ENCODE measurements at places on chromosomes 13 and 19.
A peak's percentile ranks its signal among the peaks of the same experiment; 100 is the strongest.

DNA sequence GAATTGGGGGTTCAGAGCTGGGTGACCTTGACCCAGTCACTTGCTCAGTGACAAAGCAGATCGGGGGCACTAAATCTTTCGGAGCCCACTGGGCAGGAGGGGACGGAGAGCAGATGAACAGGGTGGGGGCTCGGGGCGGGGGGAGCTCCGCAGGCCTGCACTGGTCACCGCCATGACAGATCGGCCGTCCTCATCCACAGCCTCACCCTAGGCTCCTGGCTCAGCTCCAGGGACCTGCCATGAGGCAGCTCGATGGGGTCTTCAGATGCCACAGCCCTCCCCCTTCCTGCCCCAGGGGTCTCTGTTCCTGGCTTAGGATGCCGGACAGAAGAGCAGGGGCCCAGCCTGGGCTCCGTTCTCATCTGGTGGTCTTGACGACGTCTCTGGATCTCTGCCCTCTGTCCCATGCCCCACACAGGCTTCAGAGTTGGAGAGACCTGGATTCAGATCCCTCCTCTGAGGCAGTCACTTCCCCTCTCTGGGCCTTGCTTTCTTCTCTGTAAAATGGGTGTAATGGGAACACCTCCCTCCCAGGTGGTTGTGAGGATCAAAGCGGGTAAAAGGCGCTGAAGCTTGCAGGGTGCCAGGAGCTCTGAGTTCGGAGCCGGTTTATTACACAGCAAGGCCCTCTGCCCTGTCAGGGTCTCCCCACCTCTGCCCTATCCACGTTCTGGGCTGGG lies 3.0 kb downstream of the KDM4B start:
- no peak for DNase-seq

- peak; percentile 74 for DNase-seq
Observed at GRCh38 chr13:59531571-59532091, 632.1 kb downstream of the DIAPH3 start.

DNA sequence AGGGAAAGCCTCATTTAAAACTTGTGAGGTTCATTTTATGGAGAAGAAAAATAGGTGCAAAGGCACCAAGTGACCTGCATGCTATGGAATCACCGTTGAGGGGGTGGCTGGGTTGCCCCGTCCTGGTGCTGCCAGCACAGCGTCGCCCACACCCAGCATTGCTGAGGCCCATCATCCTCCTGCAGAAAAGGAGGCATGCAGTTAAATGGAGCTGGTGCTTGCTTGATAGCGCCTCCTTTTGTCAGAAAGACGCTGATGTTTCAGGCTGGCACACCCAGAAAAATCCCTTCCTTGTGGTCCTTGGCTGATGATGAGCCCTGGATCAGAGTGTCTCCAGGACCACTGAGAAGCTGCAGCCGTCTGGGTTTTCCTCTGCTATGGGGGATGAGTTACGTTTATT lies 36.9 kb downstream of the DHRS12 start:
- DNase-seq = peak; percentile 46

DNA sequence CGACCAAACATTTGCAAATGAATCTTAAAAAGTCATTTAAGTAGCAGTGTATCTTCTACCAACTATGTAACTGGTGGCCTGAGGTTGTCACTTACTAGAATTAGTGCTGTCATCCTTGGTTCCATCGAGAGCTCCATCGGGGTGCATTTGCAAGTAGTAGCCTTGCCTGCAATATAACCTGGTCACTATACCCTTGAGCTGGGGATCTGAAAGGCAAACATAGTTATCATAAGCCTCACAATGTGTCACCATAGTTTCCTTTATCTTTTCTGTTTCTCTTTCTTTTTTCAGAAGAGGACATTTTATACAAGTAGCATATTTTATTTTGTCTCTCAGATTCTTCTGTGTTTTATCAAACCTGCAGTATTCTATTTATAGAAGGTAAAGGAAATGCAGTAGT lies 422.6 kb downstream of the ITGBL1 start:
- DNase-seq = no peak

DNA sequence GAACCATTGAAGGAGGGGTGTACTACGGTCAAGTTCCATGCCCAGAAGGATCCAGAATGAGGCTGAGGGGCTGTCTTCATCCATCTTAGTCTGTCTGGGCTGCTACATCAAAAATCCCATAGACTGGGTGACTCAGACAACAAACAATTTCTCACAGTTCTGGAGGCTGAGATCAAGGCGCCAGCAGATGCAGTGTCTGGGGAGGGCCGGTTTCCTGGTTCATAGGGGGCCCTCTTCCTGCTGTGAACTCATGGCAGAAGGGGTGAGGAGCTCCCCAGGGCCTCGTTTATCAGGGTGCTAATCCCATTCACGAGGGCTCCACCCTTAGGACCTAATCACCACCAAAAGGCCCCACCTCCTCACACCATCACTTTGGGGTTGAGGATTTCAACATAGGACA lies 14.7 kb upstream of the KCTD15 start:
- DNase-seq = peak; percentile 53

DNA sequence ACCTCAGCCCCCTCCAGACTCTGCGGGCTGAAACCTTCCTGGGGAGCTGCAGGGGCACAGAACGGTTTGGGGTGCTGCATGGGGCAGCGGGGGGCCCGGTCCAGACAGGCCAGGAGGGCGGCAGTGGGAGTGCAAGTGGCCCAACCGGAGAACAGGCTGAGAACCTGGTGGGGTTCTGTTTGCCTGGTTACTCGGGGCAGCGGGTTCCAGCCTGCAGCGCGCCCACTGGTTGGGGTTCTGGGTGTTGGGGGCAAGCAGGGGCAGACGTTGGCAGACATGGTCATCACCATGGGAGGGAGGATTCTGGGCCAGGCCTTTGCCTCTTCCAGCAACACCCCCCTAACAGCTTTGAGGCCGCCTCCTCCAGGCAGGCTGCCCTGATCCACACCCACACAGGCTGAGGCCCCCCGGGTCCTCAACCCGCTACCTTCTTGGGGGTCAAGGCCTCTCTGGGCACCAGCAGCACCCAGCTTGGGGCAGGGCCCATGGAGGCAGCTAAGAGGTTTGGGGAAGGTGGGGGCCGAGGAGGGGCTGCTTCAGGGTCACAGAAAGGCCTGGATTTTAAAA lies at the start of gene PRR22:
PRR22 (minus strand) TSS at position 166 of the 567 bp plus-strand sequence; CDS start at position 80, 86 bp downstream.
- no peak for DNase-seq

DNA sequence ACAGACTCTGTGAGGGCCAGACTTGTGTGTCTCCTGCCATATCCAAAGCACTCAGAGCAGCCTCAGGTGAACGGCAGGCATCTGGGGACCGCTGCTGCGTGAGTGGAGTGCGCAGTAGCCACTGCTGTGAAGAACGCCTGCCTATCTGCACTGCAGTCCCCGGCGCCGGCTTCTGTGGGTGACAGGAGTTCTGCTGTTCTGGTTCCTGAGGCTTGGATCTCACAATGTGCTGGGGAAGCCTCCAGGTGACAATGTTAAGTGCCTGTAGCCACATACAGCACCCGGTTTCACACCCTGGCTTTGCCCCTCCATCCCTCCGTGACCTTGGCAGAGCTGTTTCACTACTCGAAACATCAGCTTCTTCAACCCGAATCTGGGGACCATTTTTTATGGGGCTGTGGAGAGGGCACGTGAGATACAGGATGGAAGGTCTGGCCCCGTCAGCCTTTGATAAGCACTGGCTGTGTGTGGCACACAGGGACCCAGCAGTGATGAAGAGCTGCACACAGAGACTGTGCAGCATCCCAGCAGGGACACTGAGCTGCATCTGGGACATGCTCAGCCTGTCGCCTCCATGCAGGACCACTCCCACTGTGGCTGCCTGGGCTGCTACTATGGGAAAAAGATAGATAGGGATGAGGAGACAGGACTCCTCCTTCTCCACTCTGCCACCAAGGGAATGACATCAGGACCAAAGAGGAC lies 28.3 kb downstream of the ELAVL1 start:
- DNase-seq = no peak

GRCh38 chr13:109735436-109735966 lies 50.9 kb downstream of the IRS2 start:
- DNase-seq = no peak

GRCh38 chr13:74158028-74158427 lies 23.8 kb upstream of the KLF12 start:
- DNase-seq = no peak

GRCh38 chr13:48749699-48750473 lies 96.2 kb downstream of the CYSLTR2 start:
- DNase-seq = peak; percentile 97

- no peak for DNase-seq
Observed at GRCh38 chr19:55526216-55527196, 10.4 kb downstream of the SBK2 start.

GRCh38 chr19:11587975-11588631 lies 9.2 kb upstream of the ZNF627 start:
- no peak for DNase-seq

- DNase-seq = no peak
Observed at GRCh38 chr19:53389571-53389970, 5.4 kb upstream of the ZNF765 start.

- DNase-seq = no peak
Observed at GRCh38 chr13:108959234-108959633, 329.8 kb downstream of the MYO16 start.

DNA sequence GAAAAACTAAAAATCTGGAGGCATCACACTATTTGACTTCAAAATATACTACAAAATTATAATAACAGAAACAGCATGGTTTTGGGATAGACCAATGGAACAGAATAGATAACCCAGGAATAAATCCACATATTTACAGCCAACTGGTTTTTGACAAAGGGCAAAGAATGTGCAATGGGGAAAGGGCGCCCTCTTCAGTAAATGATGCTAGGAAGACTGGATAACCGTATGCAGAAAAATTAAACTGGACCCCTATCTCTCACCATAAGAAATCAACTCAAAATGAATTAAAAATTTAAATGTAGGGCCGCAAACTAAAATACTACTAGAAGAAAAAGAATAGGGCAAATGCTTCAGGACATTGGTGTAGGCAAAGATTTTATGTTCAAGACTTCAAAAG lies 440.5 kb upstream of the SGCG start:
- peak; percentile 42 for DNase-seq

- DNase-seq = no peak
Observed at GRCh38 chr13:111156421-111156820, 41.3 kb downstream of the ARHGEF7 start.

- DNase-seq = no peak
Observed at GRCh38 chr19:1668486-1669270, 16.3 kb upstream of the TCF3 start.

DNA sequence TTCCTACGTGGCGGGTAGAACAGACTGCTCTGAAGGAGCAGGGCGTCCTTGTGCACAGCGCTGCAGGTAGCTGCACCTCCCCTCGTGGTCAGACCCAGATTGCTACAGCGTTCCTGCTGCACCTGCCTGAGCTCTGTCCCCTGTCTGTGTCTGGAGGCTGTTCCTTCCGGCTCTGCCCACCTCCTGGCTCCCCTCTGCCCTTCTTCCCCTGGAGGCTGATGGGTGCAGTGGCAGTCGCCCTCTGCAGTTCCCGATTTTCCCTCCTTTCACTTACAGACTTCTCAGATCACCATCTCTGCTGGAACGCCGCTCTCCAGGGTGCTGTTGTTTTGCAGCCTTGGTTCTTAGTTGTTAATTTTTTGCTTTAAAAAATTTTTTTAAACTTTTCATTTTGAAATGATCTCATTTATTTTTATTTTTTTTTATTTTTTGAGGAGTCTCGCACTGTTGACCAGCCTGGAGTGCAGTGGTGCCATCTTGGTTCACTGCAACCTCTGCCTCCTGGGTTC lies 53.6 kb downstream of the SMARCA4 start:
- DNase-seq = no peak

DNA sequence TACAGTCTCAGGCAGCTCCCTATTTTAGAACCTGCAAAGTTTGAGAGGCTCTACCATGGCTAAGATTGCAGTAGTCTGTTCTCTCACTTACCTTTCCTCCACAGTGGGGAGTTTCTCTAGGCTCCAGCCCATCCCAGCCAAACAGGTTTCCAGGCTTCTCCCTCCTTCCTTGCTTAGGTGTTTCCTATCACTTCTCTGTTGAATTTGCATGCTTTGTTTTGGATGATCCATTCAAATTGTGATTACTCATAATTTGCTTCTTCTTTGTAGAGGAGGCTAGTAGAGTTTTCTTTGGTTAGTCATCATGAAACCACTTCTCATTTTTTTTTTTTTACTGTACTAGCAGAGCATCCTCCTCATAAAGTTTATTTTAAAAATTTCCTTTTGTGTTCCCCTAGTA lies 1242.2 kb upstream of the MIR17HG start:
- DNase-seq = no peak

DNA sequence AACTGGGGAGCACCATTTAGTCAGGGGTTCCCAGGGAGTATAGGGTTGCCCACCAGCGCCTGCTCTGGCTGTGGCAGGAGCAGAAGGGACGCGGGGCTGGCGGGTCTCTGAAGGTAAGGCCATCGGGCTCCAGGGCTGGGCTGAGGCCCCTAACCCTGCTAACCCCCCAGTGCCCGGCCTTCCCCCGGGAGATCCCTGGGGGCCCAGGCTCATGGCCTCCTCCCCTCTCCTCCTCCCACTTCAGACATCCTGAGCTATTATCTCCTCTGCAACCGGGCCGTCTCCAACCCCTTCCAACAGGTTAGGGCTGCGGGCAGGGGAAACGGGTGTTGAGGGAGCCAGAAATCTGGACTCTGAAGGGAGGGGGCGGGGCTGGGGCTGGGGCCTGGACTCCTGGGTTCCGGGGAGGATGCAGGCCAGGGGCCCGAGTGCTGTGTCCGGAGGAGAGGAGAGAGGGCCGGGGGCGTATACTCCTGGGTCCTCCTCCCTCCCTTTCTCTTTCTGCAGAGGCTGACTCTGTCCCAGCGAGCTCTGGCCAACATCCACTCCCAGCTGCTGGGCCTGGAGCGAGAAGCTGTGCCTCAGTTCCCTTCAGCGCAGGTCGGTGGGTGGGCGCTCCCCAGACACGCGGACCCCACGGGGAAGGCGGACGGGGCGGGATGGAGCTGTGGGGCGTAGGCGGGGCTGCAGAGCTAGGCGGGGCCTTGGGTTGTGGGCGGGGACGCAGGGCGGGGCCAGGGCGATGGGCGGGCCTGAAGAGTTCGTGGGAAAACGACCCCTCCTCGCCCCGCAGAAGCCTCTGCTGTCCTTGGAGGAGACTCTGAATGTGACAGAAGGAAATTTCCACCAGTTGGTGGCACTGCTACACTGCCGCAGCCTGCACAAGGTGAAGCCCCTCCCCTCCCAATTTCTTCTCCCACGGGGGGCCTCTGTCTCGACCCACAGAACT lies 15.3 kb downstream of the TTYH1 start:
- DNase-seq = peak; percentile 52

- DNase-seq = no peak
Observed at GRCh38 chr19:49342291-49342721, 7.1 kb downstream of the CD37 start.

GRCh38 chr19:377801-378581 lies 31.0 kb downstream of the C2CD4C start:
- no peak for DNase-seq

DNA sequence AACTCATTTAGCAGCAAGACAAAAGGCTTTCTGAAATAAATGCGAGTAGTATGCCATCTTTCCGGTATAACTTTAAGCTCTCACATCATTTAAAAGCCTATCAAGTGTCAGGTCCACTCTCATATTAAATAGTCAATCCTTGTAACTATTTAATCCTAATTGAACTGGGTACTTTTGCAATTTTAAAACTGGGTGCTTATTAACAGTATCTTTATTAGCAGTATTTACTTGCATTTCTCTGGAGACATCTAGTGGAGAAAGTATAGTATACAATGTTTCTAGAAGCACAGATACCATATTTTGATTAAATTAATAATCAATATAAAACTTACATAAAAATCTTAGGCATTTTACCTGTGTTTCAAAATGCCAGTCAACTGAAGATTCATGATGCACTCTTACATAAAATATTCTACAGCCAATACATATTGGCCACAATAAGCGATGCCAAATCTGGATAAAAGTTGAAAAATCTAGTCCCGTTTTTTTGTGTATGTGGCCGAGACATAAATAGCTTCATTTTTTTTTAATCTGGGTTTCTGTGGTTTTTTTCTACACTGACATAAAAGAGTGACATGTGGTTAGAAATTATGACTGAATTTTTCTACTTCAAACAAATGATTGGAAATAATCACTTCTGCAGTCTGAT lies 4.3 kb upstream of the POSTN start:
- DNase-seq = peak; percentile 8
